ENCODE measurements at places on chromosomes 1 and 21. TPM values are rescaled to one million over a fixed set of nuclear protein-coding genes. Genes with fewer than 3 reads are reported as not detected.

Gene RNF186
- total RNA-seq = not detected

Gene CSMD2
- 0.22 TPM for total RNA-seq

GRCh38 chr1:31308036-31308435 is 11.2 kb downstream of the ZCCHC17 start:
- DNase-seq = no peak

DNA sequence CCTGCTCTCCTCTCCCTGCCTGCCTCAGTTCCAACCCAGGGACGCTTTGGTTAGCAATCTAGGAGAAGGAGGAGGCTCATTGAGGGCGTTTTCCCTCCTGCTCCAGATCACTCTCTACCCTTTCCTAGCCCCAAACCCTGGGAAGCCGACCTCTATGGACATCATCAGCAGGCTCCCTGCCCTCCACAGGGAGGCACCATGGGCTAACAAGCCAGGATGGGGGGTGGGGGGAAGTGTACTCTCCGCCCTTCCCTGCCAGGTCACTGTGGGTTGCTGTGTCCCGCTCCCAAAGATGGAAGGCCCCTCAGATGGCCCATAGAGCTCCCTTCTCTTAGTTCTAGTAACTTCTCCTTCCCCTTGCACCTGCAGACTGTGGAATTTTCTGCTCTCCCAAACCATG is 35.7 kb downstream of the KCND3 start:
- DNase-seq = no peak

Gene SPRR4
- not detected for total RNA-seq

Gene C1orf56
- 7.3 TPM for total RNA-seq

Gene ST3GAL3
- 24.7 TPM for total RNA-seq

DNA sequence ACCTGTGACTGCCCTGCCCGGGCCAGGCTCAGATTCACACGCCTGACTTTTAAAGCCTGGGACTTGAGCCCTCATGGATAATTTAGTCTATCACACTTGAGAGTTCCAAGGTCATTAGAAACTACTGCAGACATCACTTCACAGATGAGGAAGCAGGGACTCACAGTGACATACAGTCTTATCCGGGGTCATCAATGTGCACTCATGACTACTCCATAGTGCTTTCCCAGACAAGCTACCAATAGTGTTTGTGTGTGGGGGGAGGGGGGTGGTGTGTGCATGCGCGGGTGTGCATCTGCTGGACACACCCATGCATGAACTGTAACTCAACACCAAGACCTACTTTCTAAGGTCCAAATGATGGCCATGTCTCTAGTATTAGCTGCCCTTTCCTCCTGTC is 16.1 kb upstream of the SLC5A9 start:
- DNase-seq = no peak

Gene IL22RA1
- total RNA-seq = 0.22 TPM

DNA sequence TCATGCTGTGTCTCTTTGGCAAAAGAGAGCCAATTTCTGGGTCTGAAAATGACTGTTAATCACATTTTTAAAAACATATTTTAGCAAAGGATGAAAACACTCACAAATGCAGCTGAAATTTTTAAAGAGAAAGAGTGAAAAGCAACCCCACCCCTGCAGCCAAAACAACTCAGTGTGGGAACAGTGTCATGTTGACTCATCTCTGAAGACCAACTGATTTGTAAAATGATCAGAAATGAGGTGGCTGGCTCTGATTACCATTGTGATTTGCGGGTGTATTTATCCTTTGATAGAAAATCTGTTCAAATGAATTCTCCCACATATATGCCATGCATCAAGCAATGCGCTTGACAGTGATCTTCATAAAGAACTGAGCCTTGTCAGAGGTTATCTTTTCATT is 287.0 kb upstream of the ESRRG start:
- DNase-seq = no peak

Gene MX2
- total RNA-seq = 7.1 TPM

DNA sequence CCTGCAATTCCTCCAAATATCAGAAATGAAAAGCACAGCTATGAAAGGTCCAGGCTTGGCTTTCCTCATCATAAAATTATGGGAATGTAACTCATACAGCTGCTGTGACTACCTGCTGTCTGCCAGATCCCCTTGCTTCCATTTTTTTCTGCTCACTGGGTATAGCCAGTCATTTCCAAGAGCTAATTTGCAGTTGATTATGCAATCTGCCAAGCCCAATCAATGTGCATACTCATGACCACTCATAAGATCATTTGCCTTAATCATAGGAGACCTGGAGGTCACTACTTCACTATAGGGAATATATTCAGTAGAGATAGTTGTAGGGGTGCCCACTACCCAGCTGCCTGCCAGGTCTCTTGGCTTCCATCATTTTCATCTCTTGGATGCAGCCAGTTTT is 417.7 kb upstream of the ZRANB2 start:
- DNase-seq = no peak

Gene DISP3
- 0.12 TPM for total RNA-seq

Gene FMOD
- 9.6 TPM for total RNA-seq

GRCh38 chr1:23557471-23558124 is 1.7 kb downstream of the ID3 start:
- DNase-seq = no peak
